Right lung (tissue), 10 donors: ENCODE measurements at places on chromosomes 16 and 17. TPM values are rescaled to one million over a fixed set of nuclear protein-coding genes. Genes with fewer than 3 reads are reported as not detected.

The SULT1A2 gene
- 4.0 TPM for polyA plus RNA-seq

The CRYBA1 gene
- polyA plus RNA-seq: not detected

The IL32 gene
- 61.6 TPM for polyA plus RNA-seq

The CCT6B gene
- 4.8 TPM for polyA plus RNA-seq

DNA sequence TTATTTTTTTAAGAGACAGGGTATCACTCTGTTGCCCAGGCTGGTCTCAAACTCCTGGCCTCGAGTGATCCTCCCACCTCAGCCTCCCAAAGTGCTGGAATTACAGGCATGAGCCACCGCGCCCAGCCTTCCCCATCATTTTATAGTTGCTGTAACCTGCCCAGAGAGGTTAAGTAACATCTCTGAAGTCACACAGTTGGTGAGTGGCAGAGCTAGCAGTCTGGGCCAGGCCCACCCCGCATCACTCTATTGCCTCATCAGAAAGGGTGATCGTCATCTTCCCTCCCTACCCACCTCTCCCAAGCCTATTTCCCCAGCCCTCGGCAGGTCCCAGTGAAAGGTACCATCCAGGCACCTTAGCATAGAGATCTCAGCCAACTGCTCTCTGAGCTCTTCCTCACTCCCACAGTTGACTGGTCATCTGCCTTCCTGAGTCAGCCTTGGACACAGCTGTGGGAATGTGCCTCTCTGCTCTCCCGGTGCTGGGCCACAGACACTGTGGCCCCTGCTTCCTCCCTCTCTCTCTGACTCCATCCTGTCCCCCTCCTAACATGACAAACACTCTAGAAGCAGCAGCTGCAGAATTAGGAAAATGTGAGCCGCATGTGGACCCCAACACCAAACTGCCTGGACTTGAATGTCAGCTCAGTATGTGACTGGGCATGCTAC is 57.1 kb downstream of the SCNN1B start:
- DNase-seq: no peak

GRCh38 chr16:54577651-54578128 is 291.1 kb upstream of the IRX3 start:
- DNase-seq: no peak

DNA sequence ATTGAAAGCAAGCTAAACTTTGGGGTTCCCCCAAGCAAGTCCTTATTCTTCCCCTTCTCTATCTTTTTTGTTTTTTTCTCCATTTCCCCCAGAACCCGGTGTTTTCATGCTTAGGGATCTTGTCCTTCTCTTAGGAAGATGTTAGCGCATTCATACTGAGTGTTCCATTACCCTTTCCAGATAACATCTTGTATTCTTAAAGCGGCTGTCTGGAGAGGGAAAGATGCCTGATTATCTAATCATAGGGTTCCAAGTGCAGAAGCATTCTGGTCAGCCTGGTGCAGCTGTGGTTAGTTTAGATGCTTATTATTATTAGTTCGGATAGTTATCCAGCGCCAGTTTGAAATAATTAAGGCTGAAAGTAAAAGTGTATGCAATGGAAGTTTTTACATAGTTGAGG is 2.0 kb downstream of the TOM1L1 start:
- no peak for DNase-seq

DNA sequence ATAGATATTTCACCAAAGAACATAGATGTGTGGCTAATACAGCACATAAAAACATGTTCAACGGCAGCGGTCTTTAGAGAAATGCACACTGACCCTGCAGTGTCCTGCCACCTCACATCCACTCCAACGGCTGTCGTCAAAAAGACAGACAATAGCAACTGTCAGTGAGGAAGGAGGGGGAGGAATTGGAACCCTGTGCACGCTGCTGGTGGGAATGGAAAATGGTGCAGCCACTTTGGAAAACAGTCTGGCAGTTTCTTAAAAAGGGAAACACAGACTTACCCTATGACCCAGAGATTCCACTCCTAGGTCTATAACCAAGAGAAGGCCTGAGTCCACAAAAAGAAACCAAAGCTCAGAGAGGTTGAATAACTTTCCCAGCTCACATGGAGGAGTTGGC is 7.7 kb downstream of the CEP295NL start:
- DNase-seq: no peak
